Ascending aorta (tissue), 2 donors: ENCODE measurements at places on chromosomes 3 and 15. TPM values are rescaled to one million over a fixed set of nuclear protein-coding genes. Genes with fewer than 3 reads are reported as not detected.

Gene TMEM108
- not detected for total RNA-seq

Gene ANKRD34C
- total RNA-seq = not detected

Gene A4GNT
- not detected for total RNA-seq

Gene LRTM1
- not detected for total RNA-seq

Gene SLC9A9
- 63.4 TPM for total RNA-seq

DNA sequence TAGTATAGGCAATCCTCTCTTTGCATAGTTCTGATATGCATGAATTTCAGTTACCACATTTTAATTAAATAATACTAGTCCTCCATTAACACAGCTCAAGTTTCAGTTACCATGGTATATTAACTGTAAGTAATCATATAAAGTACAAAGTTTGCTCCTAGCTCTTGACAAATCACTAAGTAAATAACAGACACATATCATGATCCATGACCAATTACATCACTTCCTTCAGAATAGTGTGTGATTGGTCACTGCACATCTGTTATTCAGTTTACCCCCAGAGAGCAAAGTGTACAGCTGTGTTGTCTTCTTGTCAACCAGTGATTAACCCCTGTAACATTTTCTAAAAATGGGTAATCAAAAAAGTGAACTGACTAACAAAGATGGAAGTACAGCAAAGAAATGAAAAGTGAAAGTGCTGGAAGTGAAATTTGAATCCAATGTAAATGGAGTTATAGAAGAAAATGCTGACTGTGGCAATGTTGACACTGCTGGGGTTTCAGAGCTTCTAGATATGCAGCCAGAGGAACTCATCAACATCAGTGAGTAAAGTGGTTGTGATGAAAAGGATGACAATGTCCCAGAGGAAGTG lies 30.2 kb upstream of the LEKR1 start:
- H3K36me3 ChIP-seq = no peaks in the 10 kb centered on the region
- no peak overlapping the region for H3K27ac ChIP-seq
- no peaks in the 10 kb centered on the region for H3K27me3 ChIP-seq
- no peak for DNase-seq

DNA sequence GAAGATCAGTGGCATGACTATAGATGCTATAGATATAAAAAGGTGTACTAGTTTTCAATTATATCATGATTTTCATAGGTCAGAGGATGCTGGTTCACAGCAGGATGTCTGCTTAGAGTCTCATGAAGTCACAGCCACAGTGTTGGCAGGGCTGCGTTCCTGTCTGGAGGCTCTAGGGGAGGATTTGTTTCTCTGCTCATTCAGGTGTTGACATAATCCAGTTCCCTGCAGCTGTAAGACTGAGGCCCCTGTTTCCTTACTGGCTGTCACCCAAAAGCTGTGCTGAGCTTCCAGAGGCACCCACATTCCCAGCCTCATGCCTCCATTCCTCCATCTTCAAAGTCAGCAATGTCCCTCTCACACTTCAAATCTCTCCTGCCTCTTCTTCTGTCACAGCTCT lies 170.7 kb downstream of the OCA2 start:
- DNase-seq = no peak
- H3K4me1 ChIP-seq = no peaks in the 10 kb centered on the region
- no peak overlapping the region for H3K4me3 ChIP-seq
- H3K27me3 ChIP-seq = no peaks in the 10 kb centered on the region

- no peaks in the 10 kb centered on the region for H3K36me3 ChIP-seq
- peaks cover 4% of the 10 kb centered on the region for H3K4me1 ChIP-seq
- no peaks in the 10 kb centered on the region for H3K27me3 ChIP-seq
- DNase-seq = no peak
Measured at GRCh38 chr15:77440378-77440999, 19.8 kb downstream of the HMG20A start.

GRCh38 chr15:52148403-52148802 lies 35.8 kb upstream of the BCL2L10 start:
- H3K36me3 ChIP-seq = peaks cover 74% of the 10 kb centered on the region
- no peak for DNase-seq
- no peak overlapping the region for H3K27ac ChIP-seq
